ENCODE measurements at places on chromosomes 7 and 10.

GRCh38 chr7:92071032-92071431, 63.2 kb downstream of the CYP51A1 start:
- no peak for DNase-seq

GRCh38 chr10:26727005-26727404, 29.5 kb downstream of the PDSS1 start:
- DNase-seq: no peak

DNA sequence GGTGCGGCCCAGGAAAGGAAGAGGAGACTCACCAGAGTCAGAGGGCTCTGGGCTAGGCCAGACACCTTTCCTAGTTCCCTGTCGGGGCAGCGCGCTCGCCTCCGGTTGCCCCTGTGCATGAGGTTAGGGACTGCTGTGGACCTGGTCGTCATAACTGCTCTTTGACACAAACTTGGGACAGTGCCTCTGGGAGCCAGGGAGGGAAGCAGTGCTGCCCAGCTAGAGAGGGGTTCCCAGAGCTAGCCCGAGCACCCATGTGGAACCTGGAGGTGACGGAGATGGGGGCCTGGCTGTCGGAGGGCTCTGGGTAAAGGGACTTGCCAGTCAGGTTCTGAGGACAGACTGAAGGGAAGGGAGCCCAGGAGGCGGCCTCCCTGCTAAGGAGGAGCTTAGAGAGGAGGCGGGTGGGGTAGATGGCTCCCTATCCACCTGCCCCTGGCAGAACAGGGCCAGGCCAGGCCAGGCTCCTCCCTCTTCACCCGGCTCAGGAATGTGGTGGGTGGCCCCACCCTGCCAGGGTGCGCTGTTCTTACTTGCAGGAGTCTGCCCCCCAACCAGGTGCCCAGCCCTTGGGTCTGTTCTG, 29.7 kb downstream of the AGAP3 start:
- DNase-seq: no peak

DNA sequence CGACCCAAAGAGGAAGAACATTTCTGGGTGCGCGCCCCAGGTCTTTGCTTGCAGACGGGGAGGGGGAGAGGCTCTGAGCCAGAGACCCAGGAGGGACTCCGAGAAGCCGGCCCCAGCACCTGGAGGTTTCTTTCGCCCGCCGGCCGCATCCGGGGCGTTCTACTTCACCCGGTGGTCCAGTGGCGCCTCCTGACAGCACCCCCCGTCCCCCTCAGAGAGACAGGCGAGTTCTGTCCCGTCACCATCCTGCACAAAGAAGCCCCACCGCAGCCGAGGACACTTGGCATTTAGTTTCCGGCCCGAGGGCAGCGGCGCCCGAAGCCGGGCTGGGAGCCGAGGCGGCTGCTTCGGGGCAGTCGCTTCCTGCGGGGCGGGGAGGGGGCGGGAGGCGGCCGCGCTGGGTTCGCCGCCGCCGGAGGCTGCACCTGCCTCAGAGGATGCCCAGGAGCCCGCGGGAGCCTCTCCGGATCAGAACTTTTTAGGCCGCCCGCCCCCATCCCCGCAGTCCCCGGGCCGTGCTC, at the start of gene TMEM178B:
TSS of gene TMEM178B (plus strand) at position 424 of the 521 bp plus-strand sequence.
- peak; percentile 63 for DNase-seq

GRCh38 chr10:86770412-86770960, 14.1 kb downstream of the BMPR1A start:
- DNase-seq: peak; percentile 51

DNA sequence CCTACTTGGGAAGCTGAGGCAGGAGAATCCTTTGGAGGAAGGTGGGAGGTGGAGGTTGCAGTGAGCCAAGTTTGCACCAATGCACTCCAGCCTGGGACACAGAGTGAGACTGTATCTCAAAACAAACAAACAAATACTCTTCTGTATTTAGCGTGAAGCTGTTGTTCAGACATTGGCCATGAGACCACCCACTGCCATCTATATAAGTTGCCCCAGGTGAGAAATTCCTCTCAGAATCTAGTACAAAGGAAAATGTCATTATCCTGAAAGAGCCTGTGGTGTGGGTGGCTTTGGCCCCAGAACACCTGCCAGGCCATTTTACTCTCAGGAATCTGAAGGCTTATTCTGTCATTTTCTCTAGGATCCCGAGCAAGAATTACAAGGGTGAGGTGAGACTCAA, 4.0 kb upstream of the FRMD4A start:
- DNase-seq: no peak

DNA sequence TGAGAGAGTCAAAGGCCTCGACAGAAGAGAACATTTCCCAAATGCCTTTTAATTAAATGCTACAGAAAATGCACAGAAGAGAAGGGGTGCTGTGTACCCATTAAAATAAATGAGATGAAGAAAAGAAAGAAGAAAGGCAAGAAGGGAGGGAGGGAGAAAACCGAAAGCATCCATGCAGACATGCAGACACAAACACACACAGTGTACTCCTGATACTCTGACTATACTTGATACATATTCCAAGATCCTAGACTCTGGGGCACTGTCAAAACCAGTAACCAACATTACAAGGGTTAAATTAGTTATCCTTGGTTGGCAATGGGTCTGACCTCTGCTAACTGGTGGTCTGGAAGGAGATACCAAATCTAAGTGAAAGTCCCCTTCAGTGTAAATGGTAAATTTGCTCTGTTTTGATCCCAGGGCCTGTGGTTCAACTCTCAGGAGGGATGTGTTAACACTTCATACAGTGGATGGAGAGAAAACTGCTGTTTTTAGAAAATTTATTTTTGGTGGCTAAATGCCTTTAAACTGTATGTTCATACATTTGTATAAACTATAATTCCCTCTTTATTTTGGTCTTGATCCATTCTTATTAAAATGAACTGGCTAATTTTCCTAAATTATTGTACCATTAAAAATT, 241.3 kb downstream of the GLI3 start:
- DNase-seq: no peak

- DNase-seq: no peak
Measured at GRCh38 chr7:22142572-22142971, 196.9 kb upstream of the CDCA7L start.

GRCh38 chr10:47241946-47242867, 57.8 kb upstream of the GDF10 start:
- no peak for DNase-seq

GRCh38 chr7:5997210-5997808, 11.5 kb downstream of the PMS2 start:
- DNase-seq: peak; percentile 72

- no peak for DNase-seq
Measured at GRCh38 chr7:69610374-69611084, 12.3 kb downstream of the AUTS2 start.

DNA sequence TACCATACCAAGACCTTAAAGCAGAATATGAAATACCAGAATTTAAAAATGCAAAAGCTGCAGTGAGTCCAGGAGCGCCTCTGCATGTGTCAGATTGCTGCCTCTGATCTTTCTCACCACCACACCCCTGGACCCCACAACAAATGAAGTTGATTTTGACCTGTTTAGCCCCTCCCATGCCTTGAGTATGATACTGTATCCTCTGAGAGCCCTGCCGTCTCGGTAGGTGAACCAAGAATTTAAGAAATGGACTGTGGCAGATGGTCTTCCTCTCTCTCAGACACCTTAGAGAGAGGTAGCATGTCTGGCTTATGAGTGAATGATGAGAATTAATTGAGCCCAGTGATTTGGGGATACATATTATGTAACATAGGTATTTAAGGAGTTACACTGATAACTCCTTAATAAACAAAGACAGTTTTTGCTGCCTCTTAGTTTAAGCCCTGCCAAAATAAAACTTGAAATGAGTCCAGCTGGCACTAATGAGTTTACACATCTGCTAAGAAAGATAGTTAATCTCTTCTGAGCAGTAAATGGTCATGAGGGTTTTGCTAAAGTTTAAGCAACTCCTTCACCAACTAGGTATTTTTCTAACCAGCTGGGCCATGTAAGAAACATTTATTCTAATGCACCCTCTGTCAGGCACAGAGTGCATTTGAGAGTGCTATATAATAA, 4.5 kb upstream of the TFPI2 start:
- DNase-seq: no peak

DNA sequence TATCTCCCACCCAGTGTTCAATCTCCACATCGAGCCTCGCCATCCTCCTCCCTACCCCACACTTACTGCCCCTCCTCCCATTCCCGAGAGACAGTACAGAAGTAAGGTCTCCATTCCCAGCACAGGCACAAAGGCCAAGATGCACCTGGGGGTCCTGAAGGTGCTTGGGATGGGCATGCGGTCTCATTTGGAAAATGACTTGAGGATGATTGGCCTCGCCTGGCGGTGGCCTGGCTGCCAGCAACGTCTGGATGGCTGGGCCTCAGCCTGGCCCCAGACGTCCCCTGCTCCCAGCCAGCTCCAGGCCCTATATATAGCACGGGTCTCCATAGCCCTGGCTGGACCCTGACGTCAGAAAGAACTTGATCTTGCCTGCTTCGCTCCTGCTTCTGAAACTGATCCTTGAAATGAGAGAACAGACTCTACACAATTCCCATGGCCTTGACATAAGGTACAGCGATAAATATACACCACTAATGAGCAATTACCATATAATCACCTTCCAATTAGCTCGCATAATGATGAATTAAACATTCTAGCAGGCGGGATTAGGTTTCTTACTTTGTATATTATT, 11.8 kb downstream of the EMX2 start:
- DNase-seq: no peak

DNA sequence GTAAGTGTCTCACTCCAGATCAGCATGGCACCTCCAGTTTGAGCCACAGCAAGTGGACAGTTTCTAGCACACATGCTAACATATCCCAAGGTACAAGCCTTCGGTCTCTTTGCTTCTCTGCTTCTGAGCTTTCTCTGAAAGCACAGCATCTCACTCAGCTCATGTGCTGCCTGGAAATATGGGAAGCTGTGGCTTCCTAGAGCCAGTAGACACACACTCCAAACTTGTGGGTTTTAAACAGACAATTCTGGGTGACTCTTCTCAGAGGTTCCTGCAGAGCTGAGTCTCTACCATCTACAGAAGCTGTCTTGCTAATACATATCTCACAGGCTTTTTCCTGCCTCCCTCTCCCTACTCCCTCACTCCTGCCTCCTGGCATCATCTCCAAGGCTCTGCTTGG, 23.9 kb upstream of the TMEM273 start:
- no peak for DNase-seq

DNA sequence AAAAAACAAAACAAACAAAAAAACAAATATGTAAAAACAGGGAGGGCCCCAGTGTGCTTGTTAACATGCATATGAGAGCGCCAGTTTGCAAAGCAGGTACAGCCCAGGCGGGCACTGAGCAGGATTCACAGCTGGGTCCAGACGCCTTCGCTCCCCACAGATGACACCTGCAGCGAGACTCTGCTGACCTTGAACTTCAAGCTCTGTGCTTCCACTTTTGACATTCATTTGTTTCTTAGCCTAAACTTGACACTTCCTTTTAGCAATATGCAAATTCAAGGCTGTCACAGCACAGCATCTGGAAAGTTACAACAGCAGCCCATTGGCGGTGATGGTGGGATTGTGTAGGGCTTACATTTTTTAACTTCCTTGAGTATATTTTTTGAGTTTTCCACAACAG, 88.8 kb upstream of the TNS3 start:
- DNase-seq: no peak

DNA sequence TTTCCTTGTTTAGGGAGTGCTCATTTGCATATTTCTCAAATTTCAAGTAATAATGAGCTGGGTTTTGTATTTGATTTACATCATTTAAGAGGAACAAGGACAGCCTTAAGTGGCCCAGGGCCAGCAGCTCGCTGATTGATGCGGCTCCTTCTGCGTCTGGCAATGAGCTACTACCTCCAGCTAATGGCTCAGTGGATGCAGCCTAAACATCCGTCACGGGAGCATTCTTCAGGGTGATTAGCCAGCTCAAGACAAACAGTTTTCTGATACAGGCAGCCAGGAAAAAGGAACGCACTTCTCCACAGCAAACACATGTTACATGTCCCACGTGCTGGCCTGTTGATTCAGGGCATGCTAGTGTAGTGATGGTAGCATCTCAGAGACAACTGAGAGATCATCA, 169.3 kb upstream of the TCERG1L start:
- DNase-seq: no peak

- DNase-seq: no peak
Measured at GRCh38 chr7:33579673-33579960, 325.7 kb upstream of the BMPER start.

- DNase-seq: peak; percentile 72
Measured at GRCh38 chr10:99523251-99523773, 9.4 kb upstream of the NKX2-3 start.

GRCh38 chr7:2299870-2300512, 14.2 kb downstream of the SNX8 start:
- DNase-seq: no peak

DNA sequence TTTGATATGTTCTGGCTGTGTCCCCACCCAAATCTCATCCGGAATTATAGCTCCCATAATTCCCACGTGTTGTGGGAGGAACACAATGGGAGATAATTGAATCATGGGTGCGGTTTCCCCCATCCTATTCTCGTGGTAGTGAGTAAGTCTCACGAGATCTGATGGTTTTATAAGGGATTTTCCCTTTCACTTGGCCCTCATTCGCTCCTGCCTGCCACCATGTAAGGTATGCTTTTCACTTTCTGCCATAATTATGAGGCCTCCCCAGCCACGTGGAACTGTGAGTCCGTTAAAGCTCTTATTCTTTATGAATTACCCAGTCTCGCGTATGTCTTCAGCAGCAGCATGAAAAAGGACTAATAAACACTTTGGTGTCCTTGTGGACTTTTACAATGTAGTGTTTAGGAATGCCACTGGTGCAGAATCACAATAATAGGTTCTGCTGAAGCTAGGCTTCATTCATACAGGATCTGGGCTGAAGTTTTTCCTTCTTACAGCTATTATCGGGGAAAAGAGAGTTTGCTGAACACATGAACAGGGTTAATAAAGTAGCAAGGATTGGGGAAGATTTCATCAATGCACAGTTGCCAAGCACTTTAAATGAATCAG, 74.3 kb downstream of the CPED1 start:
- DNase-seq: no peak

DNA sequence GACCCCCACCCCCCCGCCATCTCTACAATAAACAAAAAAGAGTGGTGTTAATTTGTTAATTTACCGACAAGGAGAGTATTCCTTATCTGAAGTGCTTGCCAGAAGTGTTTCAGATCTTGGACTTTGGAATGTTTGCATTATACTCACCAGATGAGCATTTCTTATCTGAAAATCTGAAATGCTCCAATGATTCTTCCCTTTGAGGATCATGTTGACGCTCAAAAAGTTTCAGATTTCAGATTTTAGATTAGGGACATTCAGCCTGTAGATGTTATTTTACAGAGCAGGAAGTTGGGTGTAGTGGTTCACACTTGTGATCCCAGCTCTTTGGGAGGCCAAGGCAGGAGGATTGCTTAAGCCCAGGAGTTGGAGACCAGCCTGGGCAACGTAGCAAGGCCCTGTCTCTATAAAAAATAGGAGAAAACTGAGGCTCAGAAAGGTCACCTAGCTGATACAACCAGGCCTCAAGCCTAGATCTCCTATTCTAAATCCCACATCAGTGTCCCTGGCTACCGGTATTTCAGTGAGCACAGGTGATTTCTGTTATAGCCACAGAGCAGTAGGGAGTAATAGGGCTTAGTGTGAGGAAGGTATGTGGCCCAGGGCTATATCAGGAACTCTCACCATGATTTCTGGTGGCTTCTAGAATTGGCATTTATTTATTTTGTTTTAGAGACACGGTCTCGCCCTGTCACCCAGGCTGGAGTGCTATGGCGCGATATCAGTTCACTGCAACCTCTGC, 35.4 kb downstream of the TMEM120A start:
- no peak for DNase-seq
